Neuronal stem cell (in vitro differentiated cells): ENCODE measurements at places on chromosomes 3 and 15.

GRCh38 chr3:105997800-105998526 lies 129.2 kb upstream of the CBLB start:
- DNase-seq, result no peak

DNA sequence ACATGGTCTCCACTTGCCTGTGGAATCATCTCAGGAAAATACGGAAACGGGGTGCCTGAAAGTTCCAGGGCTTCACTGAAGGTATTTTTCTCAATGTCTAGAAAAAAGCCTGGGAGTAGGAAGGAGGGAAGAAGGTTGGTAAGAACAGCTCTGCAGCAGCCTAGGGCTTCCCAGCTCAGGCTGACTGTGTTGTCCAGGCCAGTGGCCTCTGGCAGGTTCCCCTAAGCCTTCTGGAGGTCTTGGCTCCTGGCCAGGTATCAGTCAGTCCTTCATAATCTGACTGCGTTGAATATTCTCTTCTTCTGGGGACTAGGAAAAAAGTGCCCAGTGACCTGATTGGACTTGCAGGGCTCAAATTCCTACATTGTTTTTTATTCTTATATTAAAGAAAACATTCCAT lies 38.6 kb downstream of the SSR3 start:
- DNase-seq, result no peak

- no peak for DNase-seq
Observed at GRCh38 chr15:99726333-99726732, 6.9 kb downstream of the LYSMD4 start.

DNA sequence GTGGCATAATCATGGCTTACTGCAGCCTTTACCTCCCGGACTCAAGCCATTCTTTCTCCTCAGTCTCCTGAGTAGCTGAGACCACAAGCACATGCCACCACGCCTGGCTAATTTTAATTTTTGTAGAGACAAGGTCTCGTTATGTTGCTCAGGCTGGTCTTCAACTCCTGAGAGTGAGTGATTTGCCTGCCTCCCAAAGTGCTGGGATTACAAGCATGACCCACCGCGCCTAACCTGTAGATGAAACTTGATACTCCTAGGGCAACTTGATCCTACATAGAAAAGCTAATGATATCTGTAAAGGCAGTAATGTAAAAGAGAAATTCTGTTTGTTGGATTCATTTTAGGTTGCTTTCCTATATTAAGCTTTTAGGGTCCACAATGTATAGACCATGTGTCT lies 391.9 kb upstream of the THRB start:
- DNase-seq, result no peak

GRCh38 chr3:175735866-175736265 lies 876.7 kb downstream of the NAALADL2 start:
- DNase-seq, result no peak

DNA sequence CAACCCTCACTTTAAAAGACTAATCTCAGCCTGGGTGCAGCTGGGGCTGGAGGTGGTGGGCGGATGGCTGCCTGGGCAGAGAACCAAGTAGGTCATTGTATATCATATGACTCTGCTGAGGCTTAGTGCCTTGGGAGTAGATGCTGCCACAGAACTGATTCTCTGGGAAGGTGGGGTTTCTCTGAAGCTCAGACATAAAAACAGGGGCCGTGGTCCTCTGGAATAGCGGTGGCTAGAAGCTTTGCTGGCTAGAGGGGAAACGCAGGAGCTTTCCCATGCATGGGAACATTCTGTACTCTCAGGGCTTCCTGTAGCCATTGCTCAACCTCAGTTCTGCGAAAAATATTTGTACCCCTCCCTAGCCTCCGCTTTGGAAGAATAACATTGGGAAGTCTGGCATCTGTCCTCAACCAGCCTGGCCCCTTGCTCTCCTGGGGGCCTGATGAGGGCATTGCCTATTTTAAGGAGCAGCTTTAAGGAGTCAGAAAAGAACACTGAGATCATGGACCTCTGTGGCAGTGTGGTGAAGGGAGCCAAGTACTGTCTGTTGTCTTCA lies 14.7 kb downstream of the TIMP4 start:
- DNase-seq, result no peak

DNA sequence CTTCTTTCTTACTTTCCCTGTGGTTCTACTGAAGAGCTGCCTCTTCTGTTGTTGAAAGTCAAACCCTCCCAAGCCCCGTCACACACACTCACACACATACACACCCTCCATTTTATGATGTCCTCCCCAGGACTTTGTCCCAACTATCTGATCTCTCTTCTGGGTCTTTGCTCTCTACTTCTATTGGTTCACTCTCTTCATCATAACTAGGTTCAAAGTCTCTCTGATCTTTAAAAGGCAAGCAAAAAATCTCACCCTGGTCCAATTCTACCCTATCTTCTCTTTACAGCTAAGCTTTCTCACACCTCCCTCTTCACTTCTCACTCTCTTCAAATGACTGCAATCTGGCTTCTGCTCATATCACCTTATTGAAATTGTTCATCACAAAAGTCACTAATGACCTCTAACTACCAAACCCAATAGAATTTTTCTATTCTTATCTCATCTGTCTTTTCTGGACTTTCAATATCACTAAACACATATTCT lies 34.8 kb downstream of the LRRFIP2 start:
- no peak for DNase-seq

DNA sequence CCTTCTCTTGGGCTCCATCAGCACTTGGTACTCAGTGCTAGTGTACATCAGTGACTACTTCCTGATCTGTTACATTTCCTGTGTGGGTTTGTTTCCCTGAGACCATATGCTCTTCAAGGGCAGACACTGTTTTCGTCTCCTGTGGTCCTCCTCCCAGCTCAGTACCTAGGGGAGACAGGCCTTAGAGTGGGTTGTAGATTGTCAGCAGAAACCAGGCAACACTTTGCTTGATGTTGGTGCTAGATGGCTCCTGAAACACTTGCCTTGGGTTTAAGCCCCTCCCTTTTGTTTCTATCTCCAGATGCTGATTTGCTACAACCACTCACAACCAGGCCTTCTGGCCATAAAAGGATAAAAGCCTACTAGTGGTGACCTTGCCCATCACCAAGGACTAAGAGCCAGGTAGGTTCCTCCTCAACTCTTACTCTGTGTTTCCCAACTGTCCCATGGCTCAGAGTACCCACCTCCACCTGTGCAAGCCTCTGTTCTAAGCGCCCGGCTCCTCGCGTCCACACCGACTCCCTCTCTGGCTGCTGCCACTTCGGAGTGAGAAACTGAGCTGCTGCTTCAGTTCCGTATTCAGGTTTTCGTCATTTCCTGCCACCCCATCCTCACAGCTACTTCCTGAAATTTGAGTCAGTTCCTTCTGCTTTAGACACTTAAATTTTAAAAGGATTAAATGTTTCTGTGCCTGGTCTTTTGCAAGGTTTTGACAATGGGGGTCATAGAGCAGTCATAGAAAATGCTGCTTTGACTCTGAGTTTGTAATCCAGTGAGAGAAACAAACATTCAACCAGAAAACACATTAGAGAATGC lies at the start of gene HCLS1:
TSS of gene HCLS1 (minus strand) at position 548 of the 816 bp plus-strand sequence. CDS start 2,556 bp downstream, outside the sequence.
- no peak for DNase-seq

DNA sequence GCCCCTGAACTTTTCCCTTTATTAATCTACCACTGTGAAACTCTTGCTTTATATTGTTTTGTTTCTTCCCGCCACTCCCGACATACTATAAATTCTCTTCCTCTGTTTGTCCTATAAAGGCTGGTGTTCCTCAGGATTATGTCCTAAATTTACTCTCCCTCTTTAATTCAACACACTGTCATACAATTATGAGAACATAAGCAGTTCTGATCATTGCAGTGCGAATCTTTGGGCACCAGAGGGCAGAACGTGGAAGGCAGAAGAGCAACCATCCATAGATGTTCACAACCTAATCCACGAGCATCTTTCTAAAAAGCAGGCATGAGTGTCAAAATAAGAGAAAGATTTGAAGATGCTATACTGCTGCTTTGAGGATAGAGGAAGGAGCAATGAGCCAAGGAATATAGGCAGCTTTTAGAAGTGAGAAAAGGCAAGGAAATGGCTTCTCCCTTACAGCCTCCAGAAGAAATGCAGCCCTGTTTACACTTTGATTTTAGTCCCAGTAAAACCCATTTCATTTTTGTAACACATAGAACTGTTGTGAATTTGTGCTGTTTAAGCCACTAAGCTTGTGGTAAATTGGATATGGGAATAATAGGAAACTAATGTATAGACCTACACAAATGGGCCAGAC lies 179.4 kb downstream of the GBE1 start:
- no peak for DNase-seq

DNA sequence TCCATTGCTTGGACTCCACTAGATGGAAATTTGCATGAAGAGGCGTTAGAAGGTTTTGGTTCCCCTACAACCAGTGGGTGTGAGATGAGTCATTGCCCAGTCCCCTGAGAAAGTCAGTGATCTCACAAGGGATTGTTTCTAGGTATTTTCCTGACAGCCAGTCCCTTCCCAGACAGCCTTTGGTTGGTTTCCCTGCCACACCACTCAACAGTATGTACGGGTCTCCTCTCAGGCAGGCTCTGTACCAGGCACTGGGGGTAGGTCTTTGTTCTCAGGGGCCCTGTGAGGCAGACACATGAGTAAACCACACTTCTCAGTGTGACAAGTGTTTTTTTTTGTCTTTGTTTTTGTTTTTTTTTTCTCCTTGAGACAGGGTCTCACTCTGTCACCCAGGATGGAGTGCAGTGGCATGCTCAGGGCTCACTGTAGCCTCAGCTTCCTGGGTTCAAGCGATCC lies 4.0 kb downstream of the LAMP3 start:
- no peak for DNase-seq

DNA sequence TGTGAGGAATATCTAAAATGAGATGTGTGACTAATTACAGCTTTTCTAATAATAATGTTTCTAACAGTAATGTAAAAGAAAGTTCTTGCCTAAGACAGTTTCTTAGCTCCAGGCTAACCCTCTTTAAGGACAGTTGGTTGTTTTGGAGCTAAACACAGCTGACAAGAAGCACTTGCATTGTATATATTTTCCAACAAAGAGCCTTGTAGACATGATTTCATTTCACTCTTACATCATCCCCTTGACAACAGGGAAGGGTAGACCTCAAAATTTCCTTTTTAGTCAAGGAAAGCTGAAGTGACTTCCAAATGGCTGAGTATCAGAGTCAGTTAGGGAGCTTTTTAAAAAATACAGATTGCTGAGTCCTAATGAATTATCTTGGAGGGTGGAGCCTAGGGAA lies 4.1 kb downstream of the ARID3B start:
- no peak for DNase-seq

GRCh38 chr3:45838466-45838865 lies 3.5 kb downstream of the LZTFL1 start:
- DNase-seq, result no peak

- DNase-seq, result no peak
Observed at GRCh38 chr15:74337146-74337545, 30.3 kb downstream of the CYP11A1 start.

- no peak for DNase-seq
Observed at GRCh38 chr3:29454161-29454611, 173.3 kb downstream of the RBMS3 start.

DNA sequence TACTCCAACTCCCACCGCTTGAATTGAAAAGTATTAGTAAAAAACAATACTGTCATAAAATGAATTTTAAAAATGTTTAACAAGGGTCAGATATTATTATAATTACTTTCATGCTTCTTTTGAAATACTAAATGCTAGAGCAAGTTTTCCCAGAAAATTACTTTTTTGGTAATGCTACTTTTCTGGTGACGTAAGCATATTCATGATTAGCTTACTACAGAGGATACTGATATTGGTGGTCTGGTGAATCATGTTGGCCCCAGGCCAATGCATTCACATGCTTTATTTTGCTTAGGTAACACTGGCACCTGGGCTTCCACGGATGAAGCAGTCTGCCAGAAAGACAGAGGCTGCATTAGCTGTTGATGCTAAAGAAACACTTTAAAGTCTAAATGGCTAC lies 12.4 kb downstream of the SPATA16 start:
- no peak for DNase-seq

DNA sequence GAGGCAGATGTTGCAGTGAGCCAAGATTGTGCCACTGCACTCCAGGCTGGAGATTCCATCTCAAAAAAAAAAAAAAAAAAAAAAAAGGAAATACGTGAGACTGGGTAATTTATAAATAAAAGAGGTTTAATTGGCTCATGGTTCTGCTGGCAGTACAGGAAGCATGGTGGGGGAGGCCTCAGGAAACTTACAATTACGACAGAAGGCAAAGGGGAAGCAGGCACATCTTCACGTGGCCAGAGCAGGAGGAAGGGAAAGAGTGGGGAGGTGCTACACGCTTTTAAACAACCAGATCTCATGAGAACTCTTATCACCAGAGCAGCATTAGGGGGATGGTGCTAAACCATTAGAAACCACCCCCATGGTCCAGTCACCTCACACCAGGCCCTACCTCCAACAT lies 138.2 kb upstream of the IL12A start:
- DNase-seq, result no peak

GRCh38 chr3:56889131-56889530 lies 87.4 kb upstream of the ARHGEF3 start:
- no peak for DNase-seq

GRCh38 chr15:99578809-99579208 lies 13.0 kb downstream of the MEF2A start:
- no peak for DNase-seq

GRCh38 chr3:62003835-62004234 lies 369.5 kb downstream of the FEZF2 start:
- no peak for DNase-seq

DNA sequence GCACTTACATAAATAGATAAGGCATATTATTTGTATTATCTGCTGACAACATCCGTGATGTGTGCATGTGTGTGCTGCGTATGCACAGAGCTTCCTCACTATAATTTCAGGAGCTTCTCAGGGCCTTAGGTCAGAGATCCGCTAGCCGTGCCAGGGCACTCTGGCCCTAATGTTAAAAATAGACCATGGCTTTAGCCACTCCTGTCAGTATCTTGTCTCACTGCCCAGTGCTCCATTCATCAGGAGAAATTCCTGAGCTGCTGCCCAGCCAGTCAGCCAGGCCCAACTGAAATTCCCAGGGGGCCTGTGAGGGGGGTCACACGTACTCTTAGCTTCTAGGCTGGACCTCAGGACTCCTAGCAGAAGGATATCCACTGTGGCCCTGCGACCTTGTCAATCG lies 70.0 kb upstream of the ABHD2 start:
- DNase-seq, result no peak

DNA sequence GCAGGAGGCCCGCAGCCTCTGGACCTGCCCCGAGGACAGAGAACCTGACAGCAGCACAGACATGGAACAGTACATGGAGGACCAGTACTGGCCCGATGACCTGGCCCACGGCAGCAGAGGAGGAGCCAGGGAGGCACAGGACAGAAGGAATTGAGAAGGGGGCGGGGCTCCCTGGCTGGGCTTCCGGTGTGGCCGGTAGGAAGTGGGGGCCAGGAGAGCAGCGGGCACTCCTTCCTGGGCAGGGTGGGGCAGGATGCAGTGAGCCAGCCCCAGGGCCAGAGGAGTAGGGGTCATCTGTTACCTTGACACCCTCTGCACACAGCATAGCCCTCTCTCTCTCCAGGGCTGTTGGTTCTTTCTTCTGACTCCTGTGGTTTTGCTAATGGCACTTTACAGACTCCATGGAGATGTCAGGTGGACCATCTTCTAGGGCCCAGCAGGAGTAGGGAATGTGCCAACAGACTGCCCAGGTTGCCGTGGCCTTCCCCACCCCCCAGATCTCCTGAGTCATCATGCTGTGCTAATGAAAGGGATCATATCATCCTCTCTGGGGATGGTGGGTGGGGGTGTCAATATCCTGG lies 8.6 kb upstream of the ISG20 start:
- no peak for DNase-seq
